ENCODE measurements at places on chromosomes 4 and X. TPM values are rescaled to one million over a fixed set of nuclear protein-coding genes. Genes with fewer than 3 reads are reported as not detected.
A peak's percentile ranks its signal among the peaks of the same experiment; 100 is the strongest.

The ADH1B gene
- total RNA-seq = 72.9 TPM

The XAGE1B gene
- not detected for total RNA-seq

The UCP1 gene
- not detected for total RNA-seq

The ADGRL3 gene
- 18.0 TPM for total RNA-seq

The FAM47A gene
- total RNA-seq = not detected

The SMR3B gene
- total RNA-seq = not detected

The PRKG2 gene
- 0.79 TPM for total RNA-seq

The MMRN1 gene
- total RNA-seq = 9.6 TPM

The SPANXN4 gene
- total RNA-seq = not detected

The TSPAN6 gene
- total RNA-seq = 14.7 TPM

- H3K4me3 ChIP-seq = peak overlapping the region; percentile 67
- no peaks in the 10 kb centered on the region for H3K27me3 ChIP-seq
- DNase-seq = no peak
Measured at GRCh38 chr4:25235401-25235800, 1.6 kb downstream of the PI4K2B start.

- H3K4me3 ChIP-seq = no peak overlapping the region
- H3K36me3 ChIP-seq = no peaks in the 10 kb centered on the region
- H3K4me1 ChIP-seq = no peaks in the 10 kb centered on the region
- H3K27me3 ChIP-seq = no peaks in the 10 kb centered on the region
Measured at GRCh38 chrX:150182161-150182560, 181.0 kb upstream of the MAMLD1 start.

- peak overlapping the region; percentile 65 for H3K27ac ChIP-seq
- H3K27me3 ChIP-seq = no peaks in the 10 kb centered on the region
Measured at GRCh38 chr4:8200302-8200975, 1.3 kb downstream of the SH3TC1 start.

DNA sequence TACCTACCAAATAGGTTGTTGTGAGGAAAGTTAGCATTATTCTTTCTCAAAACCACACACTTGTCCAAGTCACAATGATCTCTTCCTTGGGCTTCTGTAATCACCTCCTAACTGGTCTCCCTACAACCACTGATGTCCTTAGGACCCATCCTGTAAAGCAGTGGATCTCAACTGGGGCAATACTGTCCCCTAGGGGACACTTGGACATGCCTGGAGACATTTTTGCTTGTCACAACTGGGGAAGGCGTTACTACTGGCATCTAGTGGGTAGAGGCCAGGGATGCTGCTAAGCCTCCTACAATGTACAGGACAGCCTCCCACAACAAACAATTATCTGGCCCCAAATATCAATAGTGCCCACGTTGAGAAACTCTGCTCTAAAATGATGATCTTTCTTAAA is 118.7 kb upstream of the AP1S2 start:
- no peak overlapping the region for H3K27ac ChIP-seq
- no peak for DNase-seq
- H3K27me3 ChIP-seq = no peaks in the 10 kb centered on the region
- H3K36me3 ChIP-seq = no peaks in the 10 kb centered on the region
- H3K4me3 ChIP-seq = no peak overlapping the region
- H3K4me1 ChIP-seq = no peaks in the 10 kb centered on the region

DNA sequence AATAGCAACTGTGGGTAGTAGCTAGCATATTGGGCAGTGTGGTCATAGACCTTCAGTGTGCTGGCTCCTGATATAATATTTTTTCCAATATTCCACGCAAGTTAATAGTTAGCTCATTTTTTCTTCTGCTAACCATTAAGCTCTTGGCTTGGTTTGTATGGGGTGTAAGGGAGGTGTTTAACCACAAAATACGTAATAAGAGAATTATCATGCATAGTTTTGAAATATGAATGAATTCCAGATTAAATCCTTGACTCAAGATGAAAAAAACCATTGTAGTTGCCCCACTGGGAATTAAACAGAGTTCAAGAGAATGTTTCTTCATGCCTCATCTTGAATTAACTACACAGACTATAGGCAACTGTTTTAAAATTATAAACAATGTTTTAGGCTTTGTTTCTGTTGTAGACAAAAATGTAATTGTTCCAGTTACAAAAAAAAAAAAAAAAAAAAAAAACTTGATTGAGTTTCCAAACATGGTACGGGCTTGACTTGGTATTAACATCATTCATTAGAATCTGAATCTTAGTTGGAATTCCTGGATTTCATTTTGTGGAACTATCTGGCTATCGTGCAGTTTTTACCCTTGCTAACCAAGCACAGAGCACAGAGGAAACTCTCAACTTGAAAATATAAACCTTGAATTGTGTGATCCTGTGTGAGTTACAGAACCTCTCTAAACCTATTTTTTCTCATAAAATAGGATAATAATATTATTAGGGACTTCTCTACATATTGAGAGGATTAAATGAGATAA is 28.4 kb downstream of the CXCL1 start:
- no peak for DNase-seq
- H3K4me3 ChIP-seq = no peak overlapping the region
- peak overlapping the region; percentile 15 for H3K27ac ChIP-seq
- H3K4me1 ChIP-seq = peaks cover 12% of the 10 kb centered on the region

GRCh38 chr4:14218641-14219040 is 591.1 kb upstream of the BOD1L1 start:
- no peak overlapping the region for H3K27ac ChIP-seq
- H3K4me3 ChIP-seq = no peak overlapping the region
- H3K4me1 ChIP-seq = no peaks in the 10 kb centered on the region
- no peak for DNase-seq
- H3K36me3 ChIP-seq = no peaks in the 10 kb centered on the region
- no peaks in the 10 kb centered on the region for H3K27me3 ChIP-seq

GRCh38 chr4:127012549-127012948 is 620.2 kb upstream of the INTU start:
- H3K27me3 ChIP-seq = no peaks in the 10 kb centered on the region
- no peak overlapping the region for H3K27ac ChIP-seq
- DNase-seq = no peak

DNA sequence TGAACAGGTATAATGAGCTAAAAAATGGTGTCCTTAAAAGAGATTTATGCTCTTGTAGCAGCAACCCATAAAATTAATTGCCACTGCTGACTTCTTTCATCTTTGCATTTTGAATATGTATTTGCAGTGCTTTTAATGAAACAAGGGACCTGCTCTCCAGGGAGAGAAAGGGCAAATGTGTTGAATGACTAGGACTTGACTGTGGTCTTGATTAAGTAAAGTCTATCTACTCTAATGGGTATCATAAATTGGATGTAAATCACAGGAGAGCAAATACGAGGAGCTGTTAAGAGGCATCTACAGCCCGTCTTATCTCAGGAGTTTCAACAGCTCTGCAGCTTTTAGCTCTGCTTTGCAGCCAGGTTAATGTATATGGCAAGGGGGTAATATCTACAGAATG is 216.4 kb downstream of the PALLD start:
- peaks cover 37% of the 10 kb centered on the region for H3K4me1 ChIP-seq
- no peaks in the 10 kb centered on the region for H3K36me3 ChIP-seq
- no peak overlapping the region for H3K27ac ChIP-seq
- no peaks in the 10 kb centered on the region for H3K27me3 ChIP-seq
- no peak overlapping the region for H3K4me3 ChIP-seq
- no peak for DNase-seq

DNA sequence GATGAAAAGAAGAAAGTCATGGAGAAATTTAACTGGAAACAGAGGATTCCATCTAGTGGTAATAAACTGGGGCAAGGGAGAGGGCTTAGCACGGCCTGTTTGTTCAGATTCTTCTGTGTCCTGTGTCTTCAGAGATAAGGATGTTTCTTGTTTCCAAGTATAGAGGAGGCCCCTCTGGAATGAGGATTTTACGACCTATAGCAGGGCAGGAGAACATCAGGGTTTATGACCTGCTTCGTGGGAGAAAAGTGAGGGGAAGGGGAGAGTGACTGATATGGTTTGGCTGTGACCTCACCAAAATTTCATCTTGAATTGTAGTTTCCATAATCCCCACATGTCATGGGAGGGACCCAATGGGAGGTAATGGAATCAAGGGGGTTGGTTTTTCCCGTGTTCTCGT is 93.0 kb upstream of the LDB2 start:
- H3K36me3 ChIP-seq = no peaks in the 10 kb centered on the region
- no peaks in the 10 kb centered on the region for H3K27me3 ChIP-seq
- peaks cover 4% of the 10 kb centered on the region for H3K4me1 ChIP-seq
- H3K4me3 ChIP-seq = no peak overlapping the region

GRCh38 chrX:45818913-45819312 is 618.2 kb upstream of the DIPK2B start:
- DNase-seq = no peak
- no peak overlapping the region for H3K27ac ChIP-seq
- no peaks in the 10 kb centered on the region for H3K4me1 ChIP-seq
- no peaks in the 10 kb centered on the region for H3K27me3 ChIP-seq
- H3K4me3 ChIP-seq = no peak overlapping the region
- H3K36me3 ChIP-seq = no peaks in the 10 kb centered on the region

GRCh38 chrX:78375894-78376293 is 48.5 kb upstream of the CYSLTR1 start:
- no peaks in the 10 kb centered on the region for H3K36me3 ChIP-seq
- H3K27me3 ChIP-seq = no peaks in the 10 kb centered on the region
- H3K4me1 ChIP-seq = no peaks in the 10 kb centered on the region
- H3K27ac ChIP-seq = no peak overlapping the region
- no peak overlapping the region for H3K4me3 ChIP-seq

- H3K4me1 ChIP-seq = no peaks in the 10 kb centered on the region
- H3K4me3 ChIP-seq = no peak overlapping the region
- peaks cover 5% of the 10 kb centered on the region for H3K36me3 ChIP-seq
- H3K27me3 ChIP-seq = no peaks in the 10 kb centered on the region
Measured at GRCh38 chr4:150577796-150578195, 4.2 kb upstream of the MAB21L2 start.

DNA sequence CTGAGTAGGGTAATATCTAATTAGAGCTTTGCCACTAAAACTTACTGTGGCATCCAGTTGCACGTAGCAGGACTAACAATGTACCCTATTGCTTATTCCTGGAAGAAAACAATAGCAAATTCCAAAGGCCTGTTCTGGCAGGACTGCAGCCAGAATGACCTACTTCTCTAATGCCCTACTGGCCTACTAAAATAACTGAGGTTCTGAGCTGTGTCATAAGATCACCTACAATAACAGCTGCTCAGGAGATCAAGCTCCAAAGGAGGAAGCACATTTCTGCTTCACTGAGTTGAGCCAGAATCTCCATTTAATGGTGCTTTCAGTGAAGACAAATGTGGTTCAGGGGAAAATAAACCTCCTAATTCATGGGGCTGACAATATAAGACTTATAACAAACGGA is 42.2 kb upstream of the CXCL8 start:
- DNase-seq = no peak
- H3K4me3 ChIP-seq = no peak overlapping the region
- no peak overlapping the region for H3K27ac ChIP-seq
- H3K36me3 ChIP-seq = no peaks in the 10 kb centered on the region
- H3K27me3 ChIP-seq = no peaks in the 10 kb centered on the region
- H3K4me1 ChIP-seq = no peaks in the 10 kb centered on the region

DNA sequence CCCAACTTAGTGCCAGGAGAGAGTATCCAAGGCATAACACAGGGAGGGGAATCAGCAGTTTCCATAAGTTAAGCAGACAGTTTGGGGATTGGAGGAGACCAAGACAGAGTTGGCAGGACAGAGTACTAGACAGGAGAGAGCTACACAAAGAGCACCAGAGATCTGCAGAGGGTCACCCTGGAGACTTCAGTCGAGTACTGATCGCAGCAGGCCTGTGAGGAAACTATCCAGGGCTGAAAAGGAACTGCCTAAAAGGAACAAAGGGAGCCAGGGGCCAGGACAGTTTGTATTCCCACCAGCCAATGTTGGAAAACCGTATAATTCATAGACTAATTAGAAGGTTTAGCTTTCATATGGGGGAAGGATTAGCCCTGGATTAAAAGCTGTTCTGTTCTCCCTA is 80.6 kb upstream of the ENPP6 start:
- H3K27ac ChIP-seq = no peak overlapping the region
- H3K36me3 ChIP-seq = no peaks in the 10 kb centered on the region
- H3K4me3 ChIP-seq = no peak overlapping the region
- no peaks in the 10 kb centered on the region for H3K4me1 ChIP-seq
- DNase-seq = no peak
- no peaks in the 10 kb centered on the region for H3K27me3 ChIP-seq

DNA sequence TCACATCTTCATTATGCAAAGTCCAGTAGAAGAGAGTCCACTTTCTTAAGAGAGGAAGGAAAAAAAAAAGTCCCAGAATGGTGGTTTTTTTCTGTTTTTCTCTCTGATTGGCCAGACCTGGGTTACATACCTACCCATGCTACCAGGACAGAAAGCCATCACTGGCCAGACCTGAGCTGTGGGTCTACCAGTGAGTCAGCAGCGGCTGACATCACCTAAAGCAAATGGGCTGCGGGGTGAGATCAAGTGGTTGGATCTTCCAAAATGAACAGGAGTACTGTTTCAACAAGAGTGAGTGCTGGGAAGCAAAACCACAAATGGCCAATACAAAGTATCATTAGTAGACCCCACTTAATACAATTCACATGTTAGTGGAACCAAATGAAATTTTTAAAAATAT is 1.6 kb upstream of the NDST3 start:
- H3K36me3 ChIP-seq = no peaks in the 10 kb centered on the region
- H3K4me1 ChIP-seq = peaks cover 13% of the 10 kb centered on the region
- H3K27ac ChIP-seq = no peak overlapping the region
- no peak for DNase-seq
- H3K4me3 ChIP-seq = peak overlapping the region; percentile 48

DNA sequence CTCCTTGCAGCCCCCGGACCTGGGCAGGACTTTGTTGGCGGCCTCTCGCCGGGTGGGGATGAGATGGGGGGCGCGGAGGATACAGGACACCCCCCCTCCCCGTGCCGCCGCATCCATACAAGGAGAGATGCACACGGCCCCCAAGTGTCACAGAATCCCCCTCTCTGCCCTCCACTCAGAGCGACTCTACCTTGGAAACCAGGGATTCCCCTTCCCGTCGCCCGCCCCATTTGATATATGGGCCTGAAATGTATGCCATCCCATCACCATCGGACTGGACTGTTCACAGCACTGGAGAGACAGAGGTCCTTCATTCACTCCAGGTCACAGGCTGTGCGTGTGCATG is 426 bp downstream of the PORCN start:
- no peaks in the 10 kb centered on the region for H3K27me3 ChIP-seq
- H3K36me3 ChIP-seq = no peaks in the 10 kb centered on the region
- no peak for DNase-seq

DNA sequence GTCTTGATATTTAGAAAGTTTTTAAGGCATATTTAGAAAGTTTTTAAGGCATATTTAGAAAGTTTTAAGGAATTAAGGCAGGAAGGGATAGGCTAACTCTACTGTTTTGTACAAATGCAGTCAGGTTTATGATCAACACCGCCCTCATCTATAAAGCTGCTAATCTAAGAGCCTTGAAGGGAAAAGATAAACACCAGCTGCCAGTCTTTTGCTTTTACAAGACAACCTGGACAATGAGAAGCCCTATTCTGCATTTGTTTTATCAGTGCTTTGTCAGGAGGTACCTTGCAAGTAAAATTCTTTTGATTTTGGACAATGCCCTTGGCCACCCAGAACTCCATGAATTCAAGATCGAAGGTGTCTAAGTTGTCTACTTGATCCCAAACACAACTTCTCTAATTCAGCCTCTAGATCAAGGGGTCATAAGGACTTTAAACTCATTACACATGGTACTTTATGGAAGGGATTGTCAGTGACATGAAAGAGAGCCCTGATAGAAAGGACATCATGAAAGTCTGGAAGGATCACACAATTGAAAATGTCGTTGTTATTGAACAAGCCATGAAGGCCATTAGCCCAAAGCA is 39.8 kb downstream of the IL15 start:
- H3K27me3 ChIP-seq = no peaks in the 10 kb centered on the region
- DNase-seq = no peak
- no peak overlapping the region for H3K4me3 ChIP-seq
- H3K27ac ChIP-seq = no peak overlapping the region
- no peaks in the 10 kb centered on the region for H3K36me3 ChIP-seq

- no peaks in the 10 kb centered on the region for H3K27me3 ChIP-seq
- H3K4me1 ChIP-seq = no peaks in the 10 kb centered on the region
- H3K4me3 ChIP-seq = no peak overlapping the region
- H3K36me3 ChIP-seq = no peaks in the 10 kb centered on the region
- no peak for DNase-seq
Measured at GRCh38 chrX:16914058-16914457, 32.4 kb upstream of the REPS2 start.

Data from suprapubic skin (tissue), 4 donors.